ENCODE measurements at places on chromosomes 1 and 21.

DNA sequence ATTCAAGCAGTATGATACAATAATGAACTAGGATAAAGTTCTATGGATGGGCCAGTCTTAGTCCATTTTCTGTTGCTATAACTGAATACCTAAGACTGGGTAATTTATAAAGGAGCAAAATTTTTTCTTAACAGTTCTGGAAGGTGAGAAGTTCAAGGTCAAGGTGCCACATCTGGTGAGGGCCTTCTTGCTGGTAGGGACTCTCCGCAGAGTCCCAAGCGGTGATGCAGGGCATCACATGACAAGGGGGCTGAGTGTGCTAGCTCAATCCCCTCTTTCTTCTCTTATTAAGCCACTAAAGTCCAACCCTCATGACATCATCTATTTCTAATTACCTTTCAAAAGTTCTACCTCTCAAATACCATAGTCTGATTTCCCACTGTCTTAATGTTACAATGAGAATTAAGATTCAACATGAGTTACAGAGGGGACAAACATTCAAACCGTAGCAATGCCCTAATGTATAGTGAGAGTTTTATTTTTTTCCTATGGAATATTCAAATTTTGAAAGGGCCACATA, 92.2 kb upstream of the QSOX1 start:
- no peak for DNase-seq

DNA sequence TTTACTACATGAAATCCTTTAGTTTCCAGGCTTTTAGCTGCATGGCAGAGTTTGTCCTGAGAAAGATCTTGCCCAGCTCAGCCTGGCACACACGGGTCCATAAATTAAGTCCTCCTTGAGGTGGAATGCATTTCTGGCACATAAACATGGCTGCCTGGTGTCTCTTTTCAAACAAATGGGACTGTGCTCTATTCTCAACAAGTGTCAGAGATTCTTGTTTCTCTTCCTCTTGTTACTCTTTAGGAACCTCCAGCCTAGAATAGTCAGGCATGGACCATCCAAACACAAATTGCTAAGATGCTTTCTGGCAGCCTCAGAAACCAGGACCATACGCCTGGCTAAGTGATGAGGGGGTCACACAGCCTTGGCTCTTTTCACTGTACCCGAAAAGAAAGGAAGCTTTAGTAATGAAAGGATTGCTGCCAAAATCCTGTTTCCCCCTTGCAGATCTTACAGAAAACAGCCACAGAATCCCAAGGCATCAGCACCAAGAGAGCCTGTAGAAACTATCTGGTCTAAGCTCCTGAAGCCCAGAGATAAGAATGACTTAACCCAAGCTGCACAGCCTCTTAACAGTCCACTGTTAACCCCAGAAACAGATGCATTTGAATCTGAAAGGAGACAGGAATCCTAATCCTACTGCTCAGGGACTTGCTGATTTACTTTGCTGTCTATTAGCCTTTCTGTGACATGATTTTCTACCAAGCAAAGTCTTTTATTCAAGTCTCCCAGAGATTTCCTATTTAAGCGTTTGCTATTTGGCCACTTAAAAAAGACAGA, 31.9 kb upstream of the NRDC start:
- DNase-seq, result no peak

GRCh38 chr1:74271503-74271902, 36.3 kb downstream of the TNNI3K start:
- DNase-seq, result no peak

DNA sequence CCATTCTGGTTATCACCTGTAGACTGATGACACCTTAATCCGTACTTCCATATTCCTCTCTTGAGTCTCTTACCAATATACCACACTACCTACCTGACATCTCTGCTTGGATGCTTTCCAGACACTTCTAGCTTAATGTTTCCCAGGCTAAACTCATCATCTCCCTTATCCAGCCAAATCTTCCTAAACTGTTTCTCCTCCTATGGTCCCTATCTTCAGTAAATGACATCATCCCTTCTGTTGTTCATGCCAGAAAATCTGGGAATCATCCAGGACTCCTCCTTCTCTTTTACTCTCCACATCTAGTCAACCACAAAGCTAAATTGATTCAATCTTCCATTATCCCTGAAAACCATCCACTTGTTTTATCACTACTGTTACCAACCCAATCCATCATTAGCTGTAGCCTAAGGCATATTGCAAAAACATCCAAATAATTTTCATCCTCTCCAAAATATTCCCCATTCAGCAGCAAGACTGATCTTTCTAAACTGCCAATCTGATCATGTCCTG, 464.1 kb upstream of the BEND5 start:
- DNase-seq, result no peak

DNA sequence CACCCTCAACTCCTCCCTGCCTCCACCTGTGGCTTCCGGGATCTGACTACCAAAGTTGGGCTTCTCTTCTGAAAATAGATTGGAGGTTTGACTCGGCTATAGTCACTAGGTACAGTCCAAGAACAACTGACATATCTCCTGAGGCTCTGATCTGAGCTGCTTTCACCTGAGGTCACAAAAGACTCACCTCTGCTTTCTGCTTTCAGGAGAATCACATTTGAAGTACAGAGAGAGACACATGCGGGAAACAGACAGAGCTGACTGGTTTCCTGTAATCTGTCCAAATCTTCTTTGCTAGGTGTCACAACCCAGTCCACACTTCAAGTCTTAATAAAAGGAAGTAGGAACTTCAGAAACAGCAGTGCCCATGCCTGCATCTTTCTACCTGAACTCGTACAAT, 245.4 kb upstream of the CHRM3 start:
- DNase-seq, result no peak

- peak; percentile 42 for DNase-seq
These were observed 23.0 kb upstream of the ZBTB40 start for GRCh38 chr1:22428672-22429071.

Measured in GM18507 (cell line).